GM10248 (cell line): ENCODE measurements at places on chromosomes 1 and 21.

DNA sequence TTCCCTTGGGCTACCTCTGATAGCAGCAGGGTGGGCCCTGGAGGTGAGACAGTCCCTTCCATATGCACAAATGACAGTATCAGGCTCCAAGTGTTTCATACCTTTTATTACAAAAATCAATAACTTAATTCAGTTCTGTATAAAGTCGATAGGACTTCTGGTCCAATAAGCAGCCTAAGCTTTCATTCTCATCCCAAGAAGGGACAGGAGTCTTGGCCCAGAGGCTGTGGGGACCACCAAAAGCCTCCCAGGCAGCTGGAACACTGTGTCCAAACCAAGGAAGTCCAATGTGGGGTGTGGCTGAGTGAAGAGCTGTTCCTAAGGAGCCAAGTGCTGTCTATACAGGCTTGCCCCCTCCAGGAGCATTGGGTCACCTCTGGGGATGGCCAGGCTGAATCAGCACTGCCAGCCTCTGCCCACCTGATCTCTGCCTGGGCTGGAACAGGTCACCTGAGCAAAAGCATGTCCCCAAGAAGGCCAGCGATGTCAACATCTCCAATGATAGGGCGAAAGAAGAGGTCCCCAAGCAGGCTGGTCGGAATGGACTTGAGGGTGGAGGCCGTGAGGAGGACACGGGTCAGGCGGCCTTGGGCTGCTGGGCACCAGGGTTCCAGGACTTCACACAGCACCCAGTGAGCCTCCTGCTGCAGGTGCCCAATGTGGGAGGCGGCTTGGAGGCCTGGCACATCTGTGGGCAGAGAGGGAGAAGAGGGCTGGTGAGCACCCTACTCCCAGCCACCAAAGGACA, 2.2 kb downstream of the NR0B2 start:
- DNase-seq = no peak

GRCh38 chr1:44431861-44432260, 26.8 kb downstream of the RNF220 start:
- DNase-seq = no peak

DNA sequence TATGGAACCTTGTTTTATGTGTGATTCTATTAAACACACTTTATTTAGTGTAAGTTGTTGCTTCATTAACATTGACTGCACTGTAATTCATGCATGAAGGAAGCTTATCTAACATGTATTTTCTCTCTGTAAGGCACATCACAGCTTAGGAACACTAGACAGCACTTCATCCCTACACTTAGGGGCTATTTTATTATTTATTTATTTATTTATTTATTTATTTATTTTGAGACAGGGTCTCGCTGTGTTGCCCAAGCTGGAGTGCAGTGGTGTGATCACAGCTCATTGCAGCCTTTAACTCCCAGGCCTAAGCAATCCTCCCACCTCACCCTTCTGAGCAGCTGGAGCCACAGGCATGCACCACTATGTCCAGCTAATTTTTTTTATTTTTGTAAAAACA, 30.7 kb upstream of the GRHL3 start:
- DNase-seq = no peak

GRCh38 chr1:24641646-24642151, 1.4 kb upstream of the SRRM1 start:
- DNase-seq = peak; percentile 38

GRCh38 chr1:162117039-162117774, 47.7 kb downstream of the NOS1AP start:
- DNase-seq = no peak

DNA sequence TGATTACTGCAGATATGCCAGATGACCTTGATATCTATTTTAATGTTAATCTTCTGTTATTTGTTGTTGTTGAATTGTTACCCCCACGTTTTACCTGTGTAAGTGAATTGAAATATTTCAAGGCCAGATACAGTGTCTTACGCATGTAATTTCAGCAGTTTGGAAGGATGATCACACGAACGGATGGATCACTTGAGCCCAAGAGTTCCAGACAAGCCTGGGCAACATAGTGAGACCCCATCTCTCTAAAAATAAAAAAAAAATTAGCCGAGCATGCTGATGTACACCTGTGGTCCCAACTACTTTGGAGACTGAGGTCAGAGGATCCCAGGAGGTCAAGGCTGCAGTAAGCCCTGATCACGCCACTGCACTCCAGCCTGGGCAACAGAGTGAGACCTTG, 32.2 kb downstream of the SDCCAG8 start:
- no peak for DNase-seq

GRCh38 chr1:56908619-56909221, 54.1 kb downstream of the C8A start:
- no peak for DNase-seq

DNA sequence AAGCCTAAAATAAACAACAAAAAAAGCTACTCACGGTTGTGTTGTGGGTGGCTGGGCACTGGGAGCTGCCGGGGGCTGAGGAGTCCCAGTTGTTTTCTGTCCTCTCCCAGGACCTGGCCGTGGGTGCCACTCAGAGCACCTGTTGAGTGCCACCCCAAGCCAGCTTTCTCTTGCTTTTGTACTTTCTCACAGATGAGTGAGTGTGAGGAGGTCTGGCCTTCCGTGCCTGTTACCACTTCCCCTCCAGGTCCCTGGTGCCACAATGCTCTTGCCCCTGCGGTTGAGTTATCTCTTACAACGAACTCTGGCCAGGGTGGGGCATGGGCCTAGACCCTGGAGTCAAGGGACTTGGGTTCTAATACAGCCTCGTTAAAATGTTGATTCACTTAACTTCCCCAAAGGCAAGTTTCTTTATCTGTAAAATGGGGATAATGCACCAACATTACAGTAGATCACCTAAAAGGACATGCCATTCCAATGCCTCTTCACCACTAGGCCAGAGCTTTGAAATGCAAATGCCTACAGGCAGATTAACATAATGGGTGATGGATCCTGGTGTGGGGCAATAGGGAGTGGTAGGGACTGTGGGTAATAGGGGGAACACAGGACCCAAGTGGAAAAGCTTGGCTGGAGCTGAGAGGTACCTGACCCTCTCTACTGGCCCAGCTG, at the start of gene CNR2:
Gene CNR2, minus strand, starts transcription at position 151 of the 669 bp plus-strand sequence. CDS start 37,745 bp downstream, outside the sequence.
- no peak for DNase-seq

GRCh38 chr1:43007377-43008114, 48.9 kb upstream of the SLC2A1 start:
- DNase-seq = no peak

DNA sequence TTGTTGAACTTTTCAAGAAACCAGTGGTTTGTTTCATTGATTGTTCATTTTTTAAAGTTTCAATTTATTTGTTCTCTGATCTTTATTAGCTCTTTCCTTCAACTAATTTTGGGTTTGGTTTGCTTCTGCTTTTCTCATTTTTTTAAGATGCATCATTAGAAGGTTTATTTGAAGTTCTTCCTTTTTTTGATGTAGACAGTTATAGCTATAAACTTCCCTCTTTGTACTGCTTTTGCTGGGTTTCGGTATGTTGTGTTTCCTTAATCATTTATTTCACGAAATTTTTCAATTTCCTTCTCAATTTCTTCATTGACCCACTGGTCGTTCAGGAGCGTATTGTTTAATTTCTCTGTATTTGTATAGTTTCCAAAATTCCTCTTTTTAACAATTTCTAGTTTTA, 133.3 kb upstream of the GPR52 start:
- DNase-seq = no peak

DNA sequence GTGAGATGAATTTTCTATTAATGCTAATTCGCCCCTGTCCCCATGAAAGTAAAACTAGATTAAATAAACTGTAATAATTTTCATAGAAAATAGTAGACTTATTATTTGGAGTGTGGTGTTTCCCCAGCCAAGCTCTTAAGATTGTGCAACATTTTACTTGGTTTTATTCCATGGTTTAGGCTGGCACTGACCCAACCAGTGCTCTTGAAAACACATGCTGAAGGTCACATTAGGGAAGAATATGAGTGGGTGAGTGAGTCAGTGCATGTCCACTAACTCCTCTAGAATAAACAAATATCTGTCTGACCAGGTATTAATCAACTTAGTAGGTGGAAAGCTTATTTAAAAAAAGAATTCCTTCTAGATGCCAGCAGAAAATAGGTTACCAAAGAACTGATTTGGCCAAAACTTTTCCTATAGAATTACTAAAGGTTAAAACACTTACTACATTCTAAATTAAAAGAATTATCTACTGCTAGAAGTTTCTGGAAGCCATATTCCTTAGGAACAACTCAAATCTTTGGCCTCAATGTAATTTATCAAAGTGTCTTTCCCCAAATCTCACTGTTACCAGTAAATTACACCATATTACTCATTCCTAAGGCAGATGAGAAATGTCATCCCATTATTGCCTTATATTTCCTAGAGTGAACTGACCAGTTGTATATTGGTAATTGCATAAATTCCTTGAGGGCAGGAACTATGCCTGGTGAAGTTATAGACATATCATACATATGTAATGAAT, 89.7 kb upstream of the RGS1 start:
- no peak for DNase-seq

- DNase-seq = no peak
These were observed 13.7 kb upstream of the SRP9 start for GRCh38 chr1:225763716-225764548.

GRCh38 chr1:154714638-154715037, 106.7 kb upstream of the ADAR start:
- DNase-seq = no peak

DNA sequence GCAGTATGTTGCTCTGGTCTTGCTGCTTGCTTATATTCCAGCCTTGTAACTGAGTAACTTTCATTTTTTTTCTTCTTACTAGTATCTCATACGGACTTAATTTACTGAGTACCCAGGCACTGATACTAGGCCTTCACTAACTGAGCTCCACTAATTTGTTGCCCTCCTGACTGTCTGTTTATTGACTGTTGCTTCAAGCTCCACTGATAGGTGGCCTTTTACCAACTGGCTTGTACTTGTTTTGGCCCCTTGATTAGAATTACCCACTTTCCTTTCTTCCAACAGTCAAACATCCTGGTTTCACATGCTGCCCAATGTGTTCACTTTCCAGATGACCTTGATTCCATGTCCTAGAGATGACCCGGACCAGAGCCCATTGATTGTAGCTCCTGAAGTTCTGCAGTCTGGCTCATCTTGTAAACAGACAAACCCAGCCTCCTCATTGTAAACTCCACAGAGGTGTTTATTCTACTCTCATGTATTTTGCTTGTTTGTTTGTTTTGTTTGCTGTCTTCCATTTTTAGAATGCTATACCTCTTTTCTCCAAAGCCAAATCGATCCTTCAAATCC, 27.7 kb downstream of the RGS1 start:
- DNase-seq = no peak

DNA sequence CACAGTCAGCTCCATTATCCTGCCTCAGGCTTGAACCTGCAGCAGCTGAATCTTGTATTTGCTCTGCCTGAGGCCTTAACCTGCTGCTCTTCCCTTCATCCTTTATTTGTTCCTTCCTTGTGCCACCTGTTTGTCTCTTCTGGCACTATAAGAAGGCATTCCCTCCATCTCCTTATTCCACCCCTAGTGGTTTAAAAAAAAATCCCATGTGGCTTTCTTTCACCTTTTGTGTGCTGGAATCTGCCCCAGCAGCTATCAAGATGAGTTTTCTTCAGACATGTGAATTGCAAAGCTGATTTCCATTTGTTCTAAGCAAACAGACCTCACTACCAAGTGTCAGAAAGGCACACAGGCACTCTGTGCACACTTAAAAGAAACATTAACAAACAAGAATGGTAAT, 294.6 kb downstream of the TTLL7 start:
- DNase-seq = no peak

- DNase-seq = no peak
These were observed 20.9 kb downstream of the NTMT2 start for GRCh38 chr1:170166518-170167180.

DNA sequence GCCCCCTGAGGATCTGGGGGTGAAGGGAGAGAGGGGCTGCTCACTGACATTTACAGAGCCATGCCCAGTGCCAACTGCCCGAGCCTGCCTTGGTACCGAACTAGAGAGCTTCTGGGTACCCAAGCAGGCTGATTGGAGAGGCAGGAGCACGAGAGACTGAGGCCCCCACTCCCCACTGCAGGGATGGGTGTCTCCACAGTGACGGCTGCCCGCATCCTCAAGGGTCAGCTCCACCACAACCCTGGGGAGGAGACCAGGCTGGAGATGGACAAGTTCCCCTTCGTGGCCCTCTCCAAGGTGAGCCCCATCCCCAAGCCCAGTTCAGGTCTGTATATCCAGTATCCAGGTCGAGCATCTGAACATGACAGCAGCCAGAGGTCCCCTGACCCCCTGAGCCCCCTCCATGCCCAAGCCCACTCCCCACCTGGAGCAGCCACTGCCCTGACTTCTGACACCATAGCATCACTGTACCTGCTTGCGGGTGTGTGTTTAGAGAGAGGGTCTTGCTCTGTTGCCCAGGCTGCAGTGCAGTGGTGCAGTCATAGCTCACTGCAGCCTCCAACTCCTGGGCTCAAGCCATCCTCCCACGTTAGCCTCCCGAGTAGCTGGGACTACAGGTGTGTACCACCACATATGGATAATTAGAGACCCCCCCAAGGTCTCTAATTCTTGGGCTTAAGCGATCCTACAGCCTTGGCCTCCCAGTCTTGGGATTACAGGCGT, 51.9 kb downstream of the ALPL start:
- DNase-seq = no peak

DNA sequence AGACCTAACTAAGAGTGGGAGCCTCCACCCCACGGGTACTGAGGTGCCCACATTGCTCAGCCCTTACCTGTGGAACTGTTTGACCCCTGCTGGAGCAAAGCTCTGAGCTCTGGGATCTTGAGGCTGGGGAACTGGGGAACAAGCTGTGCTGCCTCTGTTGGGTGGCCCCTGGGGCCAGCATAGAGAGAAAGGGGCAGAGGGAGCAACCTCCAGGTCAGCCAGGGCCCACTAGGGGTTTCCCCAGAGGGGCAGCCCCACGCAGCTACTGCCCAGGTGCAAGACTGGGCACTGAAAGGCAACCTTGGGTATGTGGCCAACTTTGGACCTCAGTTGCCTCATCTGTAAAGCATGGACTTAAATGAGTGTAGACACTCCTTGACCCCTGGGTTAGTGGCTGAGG, 23.5 kb upstream of the EPB41 start:
- DNase-seq = no peak

DNA sequence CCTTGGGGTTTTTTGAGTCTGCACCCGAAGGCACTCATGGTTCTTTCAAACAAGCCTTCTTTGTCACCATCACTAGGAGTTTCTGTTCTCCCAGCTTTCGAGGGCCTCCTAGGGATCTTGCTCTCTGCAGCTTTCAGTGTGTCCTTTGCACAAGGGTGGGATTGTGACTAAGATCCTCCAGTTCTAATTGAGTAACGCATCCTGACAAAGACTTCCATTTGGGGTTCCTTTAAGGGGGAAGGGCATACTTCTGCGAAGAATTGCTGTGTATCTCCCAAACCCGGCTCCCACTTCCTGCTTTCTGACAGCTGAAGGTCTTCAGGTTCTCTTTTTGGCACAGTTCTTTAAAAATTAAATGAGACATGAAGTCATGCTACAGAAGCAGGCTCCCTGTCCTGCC, 139.4 kb downstream of the EDEM3 start:
- DNase-seq = no peak
